ENCODE measurements at places on chromosomes 1 and 21.

DNA sequence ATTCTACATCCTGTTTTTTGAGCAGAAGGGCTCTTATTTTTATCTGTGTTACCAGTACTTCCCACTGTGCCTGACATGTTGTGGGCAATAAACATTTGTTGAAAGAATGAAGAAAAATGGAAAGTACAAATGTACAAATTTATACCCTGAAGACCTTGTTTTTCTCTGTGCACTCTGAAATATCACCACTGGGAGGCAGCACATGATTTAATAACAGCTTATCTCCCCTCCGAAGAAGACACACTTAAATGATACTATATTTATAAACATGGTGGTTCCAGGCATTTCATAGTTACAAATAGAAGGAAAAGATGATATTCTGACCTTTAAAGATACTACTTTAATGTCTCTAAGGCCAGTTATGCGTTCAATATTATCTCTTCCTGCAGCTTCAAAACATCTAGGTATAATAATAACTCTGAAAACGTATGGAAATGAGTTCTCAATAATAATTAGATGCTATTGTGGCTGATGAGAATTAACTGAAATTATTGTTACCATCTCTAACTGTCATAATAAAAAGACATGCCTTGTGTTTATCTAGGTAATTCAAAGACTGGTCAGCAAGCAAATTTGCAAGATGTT, 12.8 kb downstream of the DYNLT5 start:
- DNase-seq = no peak

DNA sequence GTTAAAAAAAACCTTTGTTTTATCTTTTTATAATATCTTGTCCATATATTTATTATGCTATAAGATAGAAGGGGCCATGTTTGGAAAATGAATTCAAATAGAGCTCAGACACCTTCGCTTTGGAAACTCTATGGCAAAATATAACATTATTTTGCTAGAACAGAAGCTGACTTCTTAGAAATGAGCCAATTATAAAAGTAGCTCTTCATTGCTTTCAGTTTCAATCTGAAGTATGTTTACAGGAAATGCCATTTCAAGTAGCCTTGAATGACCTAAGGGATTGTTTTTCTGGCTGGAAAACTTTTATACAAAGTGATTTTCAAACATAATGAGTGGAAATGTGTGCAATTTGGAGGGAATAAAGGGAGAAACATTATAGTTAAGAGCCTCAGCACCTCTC, 37.8 kb upstream of the GBP5 start:
- no peak for DNase-seq

DNA sequence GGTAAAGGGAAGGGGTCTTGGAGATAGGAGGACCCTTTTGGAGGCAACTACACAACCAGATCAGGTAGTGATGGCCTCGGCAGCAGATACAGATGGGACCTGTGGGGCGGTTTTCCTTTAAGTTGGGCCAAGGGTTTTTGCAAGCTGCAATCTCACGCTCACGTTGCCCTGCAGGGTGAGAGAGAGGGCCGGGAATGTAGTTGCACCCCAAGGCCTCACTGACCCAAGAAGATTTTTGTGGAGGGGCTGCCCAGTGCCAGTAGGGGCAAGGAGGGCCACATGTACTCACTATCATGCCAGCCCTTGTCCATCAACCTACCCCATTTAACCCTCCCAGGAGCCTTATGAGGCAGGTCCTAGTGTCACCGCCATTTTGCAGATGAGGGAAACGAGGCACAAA, 57.7 kb upstream of the SELENON start:
- DNase-seq = no peak

GRCh38 chr1:212612041-212612961, 3.7 kb downstream of the ATF3 start:
- no peak for DNase-seq

DNA sequence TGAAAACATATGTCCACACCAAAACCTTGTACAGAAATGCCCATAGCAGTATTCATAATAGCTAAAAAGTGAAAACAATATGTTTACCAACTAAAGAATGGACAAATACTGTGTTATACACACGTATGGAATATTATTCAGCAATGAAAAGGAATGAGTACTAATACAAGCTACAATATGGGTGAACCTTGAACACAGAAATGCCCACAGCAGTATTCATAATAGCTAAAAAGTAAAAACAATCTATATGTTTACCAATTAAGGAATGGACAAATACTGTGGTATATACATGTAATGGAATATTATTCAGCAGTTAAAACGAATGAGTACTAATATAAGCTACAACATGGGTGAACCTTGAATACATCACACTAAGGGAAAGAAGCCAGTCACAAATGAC, 3.0 kb downstream of the BTG3 start:
- DNase-seq = no peak

DNA sequence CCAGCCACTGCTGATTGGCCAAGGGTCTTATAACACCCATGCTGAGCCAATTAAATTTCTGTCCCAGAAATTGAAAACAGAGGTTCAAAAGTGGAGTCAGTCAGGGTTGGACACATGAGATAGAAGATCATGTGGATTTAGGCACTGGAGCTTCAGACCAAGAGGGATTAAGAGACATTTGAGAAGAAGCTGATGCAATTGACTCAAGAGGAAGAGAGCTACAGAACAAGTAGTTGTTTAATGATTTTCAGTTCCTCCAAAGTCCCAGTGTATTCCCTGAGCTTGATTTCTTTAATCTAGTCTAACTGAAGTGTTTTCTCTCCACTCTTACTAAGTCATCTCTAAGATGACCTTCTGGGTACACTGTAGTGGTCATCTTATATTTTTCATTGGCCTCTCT, 227.1 kb downstream of the DUSP10 start:
- DNase-seq = no peak

DNA sequence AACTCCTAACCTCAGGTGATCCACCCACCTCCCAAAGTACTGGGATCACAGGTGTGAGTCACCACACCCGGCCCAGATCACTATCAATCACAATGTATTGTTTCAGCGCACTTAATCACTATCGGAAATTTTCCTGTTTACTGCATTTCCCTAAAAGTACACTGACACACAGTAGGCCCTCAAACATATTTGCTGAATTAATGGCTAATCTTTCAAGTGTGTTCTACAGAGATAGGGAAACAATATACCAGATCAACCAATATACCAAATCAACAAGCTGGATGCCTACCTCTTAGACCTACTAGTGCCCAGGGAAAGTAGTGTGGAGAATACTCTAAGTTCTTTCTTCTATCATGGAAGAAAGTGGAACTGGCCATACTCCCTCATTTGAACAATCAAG, 17.1 kb downstream of the UBR4 start:
- DNase-seq = no peak

DNA sequence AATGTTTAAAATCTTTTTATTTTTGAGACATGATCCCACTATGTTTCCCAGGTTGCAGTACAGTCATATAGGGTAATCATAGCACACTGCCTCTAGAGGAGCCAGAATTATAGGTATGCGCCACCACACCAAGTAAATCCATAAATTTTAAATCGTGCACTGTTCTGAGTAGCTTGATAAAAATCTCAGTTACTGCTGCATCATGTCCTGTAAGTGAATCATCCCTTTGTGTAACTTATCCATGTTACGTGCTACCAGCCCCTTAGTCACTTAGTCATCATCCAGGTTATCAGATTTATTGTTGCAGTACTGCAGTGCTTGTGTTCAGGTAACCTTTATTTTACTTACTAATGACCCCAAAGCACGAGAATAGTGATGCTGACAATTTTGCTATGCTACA, 1770.9 kb downstream of the BRINP3 start:
- no peak for DNase-seq

GRCh38 chr1:196115646-196116045, 492.6 kb downstream of the KCNT2 start:
- no peak for DNase-seq

DNA sequence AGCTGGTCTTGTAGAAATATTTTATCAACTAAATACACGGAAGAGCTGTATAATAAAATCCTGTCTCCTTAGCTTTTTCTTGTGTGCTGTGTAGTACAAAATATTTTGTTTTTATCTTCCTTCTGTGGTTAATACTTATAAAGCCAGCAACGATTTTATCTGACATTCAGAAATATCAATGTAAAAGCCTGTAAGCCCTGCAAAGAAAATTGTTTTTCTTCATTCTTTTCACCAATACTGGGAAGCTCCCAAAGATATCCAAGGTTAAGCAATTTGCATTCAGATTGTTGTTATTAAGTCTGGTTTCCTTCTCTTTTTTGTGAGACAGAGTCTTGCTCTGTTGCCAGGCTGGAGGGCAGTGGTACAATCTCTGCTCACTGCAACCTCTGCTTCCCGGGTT, 38.0 kb upstream of the KIF26B start:
- no peak for DNase-seq

DNA sequence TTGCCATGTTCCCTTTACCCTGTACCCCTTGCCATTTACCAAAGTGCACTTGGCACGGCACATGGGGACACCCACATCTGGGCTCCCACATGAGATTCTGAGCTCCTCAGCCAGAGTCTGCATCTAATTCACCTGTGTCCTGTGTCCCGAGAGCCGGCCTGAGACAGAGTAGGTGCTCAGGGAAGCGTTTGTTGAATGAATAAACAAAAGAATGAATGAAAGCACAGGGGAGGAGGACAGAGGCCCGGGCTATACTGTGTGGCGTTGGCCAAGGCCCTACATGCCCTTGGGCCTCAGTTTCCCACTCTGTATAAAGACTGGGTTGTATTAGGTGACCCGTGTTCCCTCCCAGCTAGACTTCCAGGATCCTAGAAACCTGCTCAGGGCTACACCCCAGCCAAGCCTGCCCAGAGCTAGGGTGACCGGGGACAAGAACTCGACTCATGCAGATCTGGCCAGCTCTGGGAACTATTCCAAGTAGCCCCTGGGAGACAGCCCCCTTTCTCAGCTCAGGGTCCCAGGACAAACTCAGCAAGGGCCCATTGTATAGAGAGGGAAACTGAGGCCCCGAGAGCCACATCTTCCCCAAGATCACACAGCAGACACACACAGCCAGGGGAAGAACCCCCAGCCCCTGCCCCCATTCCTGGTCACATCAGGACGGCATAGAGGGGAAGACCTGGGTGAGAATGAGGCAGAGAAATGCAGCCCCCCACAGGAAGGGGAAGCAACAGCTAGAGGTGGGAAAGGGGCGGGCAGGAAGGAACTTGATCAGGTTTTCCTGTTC, 6.0 kb downstream of the EPHA2 start:
- DNase-seq = no peak

- DNase-seq = no peak
Observed at GRCh38 chr1:46166521-46167462, 8.1 kb upstream of the TSPAN1 start.

- no peak for DNase-seq
Observed at GRCh38 chr21:31520561-31521098, 138.9 kb upstream of the SOD1 start.

- no peak for DNase-seq
Observed at GRCh38 chr1:231515748-231516147, 12.7 kb upstream of the TSNAX start.

DNA sequence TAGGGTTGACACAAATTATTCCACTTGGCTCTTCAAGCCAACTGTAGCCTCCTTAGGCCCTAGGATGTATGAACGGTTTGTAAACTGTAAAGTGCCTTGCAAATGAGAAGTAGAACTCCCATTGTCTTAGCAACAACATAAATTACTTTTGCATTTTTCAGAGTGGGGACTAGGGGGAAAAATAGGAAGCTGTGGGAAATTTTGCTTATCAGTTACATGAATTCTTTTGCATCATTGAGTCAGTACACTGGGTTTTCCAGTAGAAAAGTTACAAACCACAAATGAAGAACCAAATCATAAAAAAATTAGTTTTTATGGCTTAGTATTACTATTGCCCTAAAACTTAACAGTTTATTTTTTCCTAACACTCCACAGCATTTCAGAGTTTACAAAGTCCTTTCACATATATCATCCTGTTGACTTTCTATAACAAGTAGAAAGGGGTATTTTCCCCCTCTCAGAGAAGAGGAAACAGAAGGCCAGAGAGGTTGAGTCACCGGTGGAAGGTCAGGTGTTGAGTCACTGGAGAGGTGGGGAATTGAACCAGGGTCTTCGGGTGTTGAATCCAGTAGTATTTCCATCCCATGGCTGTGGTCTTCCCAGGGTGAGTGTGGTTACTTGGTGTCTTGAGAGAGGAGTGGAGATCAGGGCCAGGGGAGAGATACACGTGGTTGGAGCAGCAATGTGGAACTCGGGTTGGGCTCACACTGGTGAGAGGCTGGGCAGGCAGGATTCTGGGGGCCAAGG, 71.9 kb upstream of the USP24 start:
- DNase-seq = no peak

DNA sequence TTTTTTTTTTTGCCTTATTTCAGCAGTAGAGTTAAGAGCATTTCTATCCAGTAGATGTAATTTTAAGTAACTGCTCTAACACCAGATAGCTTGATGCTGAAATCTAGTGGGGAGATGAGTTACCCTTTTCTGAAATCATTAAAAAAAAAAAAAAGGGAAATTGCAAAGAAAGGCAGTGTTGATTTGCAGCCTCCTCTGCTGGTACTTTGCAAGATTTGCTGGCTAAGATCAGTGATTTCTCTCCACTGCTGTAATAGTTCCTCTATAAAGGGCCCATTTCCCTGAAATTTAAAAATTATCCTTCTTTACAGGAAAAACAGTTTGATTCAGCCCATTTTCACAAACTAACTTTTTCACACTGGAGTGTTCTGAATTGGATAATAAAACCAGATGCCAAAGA, 120.6 kb downstream of the PTBP2 start:
- no peak for DNase-seq

GRCh38 chr1:77313491-77313890, 31.7 kb downstream of the AK5 start:
- no peak for DNase-seq

DNA sequence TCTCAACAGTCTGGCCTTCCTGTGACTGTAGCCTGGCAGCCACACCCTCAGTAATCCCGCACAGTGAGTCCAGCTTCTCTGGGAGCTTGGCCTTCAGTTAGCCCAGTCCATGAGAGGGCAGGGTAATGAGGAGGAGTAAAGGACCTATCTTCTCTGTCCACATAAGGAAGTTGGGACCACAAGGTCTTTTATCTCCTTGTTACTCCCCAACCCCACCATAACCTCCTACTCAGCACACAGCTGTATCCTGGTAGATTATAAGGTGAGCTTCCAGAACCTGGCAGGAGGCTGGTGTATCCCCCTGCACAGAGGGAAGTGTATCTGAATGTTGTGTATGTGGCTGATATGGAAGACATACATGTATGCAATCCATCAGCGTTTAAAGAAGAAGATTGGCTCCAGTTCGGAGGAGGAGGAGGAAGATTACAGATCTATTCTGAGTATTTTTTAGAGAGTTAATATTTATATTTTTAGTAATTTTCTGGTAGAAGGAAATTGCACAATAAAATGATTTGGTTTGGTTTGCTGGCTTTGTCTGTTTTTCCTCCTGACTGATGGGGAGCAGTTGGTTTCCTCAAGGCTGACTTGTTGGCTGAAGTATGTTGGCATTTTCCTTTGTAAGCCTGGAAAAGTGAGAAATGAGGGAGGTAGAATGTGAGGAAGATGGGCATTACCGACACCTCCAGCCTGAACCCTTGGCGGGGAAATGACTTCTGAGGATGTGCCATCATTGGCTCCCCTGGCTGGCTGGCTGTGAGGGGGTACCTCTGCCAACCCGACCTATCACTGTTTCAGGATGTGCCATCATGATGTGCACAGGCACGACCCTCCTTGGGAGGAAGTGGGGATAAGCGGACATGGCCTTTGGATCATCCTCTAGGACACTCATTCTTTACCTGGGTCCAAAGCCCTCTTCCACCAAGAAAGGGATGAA, 5.0 kb downstream of the C1orf226 start:
- DNase-seq = no peak

GRCh38 chr1:66532214-66532613, 1.7 kb upstream of the SGIP1 start:
- DNase-seq = no peak

All from NCI-H1436 treated with DMSO at 0.1 percent for 48 hours (cell line).